Naive thymus-derived CD8-positive, alpha-beta T cell (primary cell): ENCODE measurements at places on chromosomes 7 and 10.

GRCh38 chr7:1144269-1144771 is 15.7 kb downstream of the ZFAND2A start:
- DNase-seq = no peak

GRCh38 chr10:17814973-17815372 is 5.8 kb downstream of the MRC1 start:
- DNase-seq = no peak

DNA sequence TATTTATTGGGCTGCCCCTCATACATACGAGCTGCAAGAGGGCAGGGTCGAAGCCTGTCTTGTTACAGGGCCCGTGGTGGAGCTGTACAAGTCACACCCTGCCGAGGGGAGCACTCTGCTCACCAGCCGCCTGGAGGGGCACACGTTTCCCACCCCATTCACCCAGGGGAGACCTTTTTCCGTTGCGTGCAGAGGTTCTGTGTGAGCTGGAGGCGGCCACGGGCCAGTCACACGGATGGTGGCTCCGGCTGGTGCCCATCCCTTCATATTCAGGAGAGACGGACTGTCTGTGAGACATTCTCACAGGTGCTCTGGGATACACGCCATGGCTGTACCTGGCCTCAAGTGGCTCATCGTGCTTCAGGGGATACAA is 47.9 kb upstream of the FAM20C start:
- no peak for DNase-seq

- no peak for DNase-seq
Observed at GRCh38 chr7:115475761-115476385, 554.0 kb downstream of the MDFIC start.

GRCh38 chr7:83614112-83614511 is 34.8 kb downstream of the SEMA3E start:
- DNase-seq = no peak

- no peak for DNase-seq
Observed at GRCh38 chr7:148266795-148267194, 323.8 kb upstream of the C7orf33 start.

GRCh38 chr7:81301815-81302214 is 383.0 kb upstream of the SEMA3C start:
- DNase-seq = no peak

GRCh38 chr10:120701381-120701780 is 149.8 kb upstream of the WDR11 start:
- no peak for DNase-seq

- no peak for DNase-seq
Observed at GRCh38 chr7:112362053-112362650, 88.1 kb upstream of the IFRD1 start.

DNA sequence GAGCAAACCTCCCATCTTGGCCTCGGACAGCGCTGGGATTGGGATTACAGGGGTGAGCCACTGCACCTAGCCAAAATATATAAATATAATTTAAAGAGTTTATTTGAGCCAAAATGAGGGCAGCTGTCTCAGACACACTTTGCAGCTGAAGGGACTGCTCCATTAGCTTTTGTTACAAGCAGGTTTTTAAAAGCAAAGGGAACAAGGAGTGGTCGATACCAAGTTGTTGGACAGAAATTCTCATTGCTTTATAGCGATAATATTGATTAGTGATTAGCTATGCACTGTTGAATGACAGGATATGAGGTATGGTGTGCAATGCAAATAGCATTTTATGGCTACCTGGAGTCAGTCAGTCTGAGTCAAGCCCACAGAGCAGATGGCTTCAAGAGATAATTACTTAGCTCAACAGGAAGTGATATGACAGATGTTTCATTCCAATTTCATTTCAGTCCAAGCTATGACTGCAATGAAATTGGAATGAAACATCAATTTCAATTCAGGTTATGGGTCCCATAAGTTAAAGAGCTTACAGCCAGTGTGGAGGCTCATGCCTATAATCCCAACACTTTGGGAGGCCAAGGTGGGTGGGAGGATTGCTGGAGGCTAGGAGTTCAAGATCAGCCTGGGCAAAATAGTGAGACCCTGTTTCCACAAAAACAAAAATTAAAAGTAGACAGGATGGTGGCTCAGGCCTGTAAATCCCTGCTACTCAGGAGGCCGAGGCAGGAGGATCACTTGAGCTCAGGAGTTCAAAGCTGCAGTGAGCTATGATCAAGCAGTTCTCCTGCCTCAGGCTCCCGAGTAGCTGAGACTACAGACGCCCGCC is 23.1 kb downstream of the TYW1 start:
- no peak for DNase-seq

GRCh38 chr10:81600185-81600584 is 274.8 kb upstream of the NRG3 start:
- DNase-seq = no peak
